ENCODE measurements at places on chromosomes 1 and 21. TPM values are rescaled to one million over a fixed set of nuclear protein-coding genes. Genes with fewer than 3 reads are reported as not detected.

NR1I3 gene
- total RNA-seq: not detected

DNA sequence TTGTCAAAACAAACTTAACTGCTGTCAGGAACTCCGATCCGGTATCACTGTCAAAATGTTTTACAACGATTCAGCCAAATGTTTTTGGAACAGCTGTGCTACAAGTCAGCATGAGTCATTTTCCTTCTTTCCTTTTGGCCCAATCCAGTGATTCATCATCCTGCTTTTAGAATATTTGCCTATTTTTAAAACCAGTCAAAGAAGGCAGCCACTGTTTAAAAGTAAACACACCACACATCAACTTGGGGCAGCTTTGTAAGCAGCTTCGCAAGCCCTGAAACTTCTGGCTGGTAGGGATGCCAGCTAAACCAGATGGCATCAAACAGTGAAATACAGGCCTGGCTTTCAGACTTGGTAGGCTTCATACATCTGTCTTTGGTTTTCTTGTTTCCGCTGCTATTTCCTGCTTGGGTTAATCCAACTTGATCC lies 14.9 kb downstream of the MAP3K7CL start:
- H3K4me1 ChIP-seq: peaks cover 36% of the 10 kb centered on the region
- DNase-seq: no peak
- H3K27ac ChIP-seq: peak overlapping the region; percentile 96
- no peaks in the 10 kb centered on the region for H3K36me3 ChIP-seq
- H3K27me3 ChIP-seq: no peaks in the 10 kb centered on the region

DNA sequence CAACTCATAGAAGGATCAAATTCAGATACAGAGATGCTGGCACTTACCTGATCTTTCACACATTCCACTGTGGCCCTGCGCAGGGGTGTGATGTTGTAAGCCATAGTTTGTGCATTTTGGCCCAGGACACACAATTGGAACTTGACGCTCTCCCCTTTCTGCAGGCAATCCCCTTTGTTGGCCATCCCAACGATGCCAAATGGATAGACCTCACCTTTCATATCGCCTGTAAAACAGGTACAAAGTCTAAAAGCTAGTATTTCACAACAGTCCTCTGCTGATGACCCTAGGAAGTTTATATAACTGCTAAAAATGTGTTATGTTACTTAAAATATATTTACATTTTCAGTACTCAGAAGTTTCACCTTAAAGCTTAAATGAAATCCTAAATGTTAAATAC lies 3.9 kb upstream of the NRAS start:
- no peak overlapping the region for H3K4me3 ChIP-seq
- H3K27me3 ChIP-seq: no peaks in the 10 kb centered on the region
- no peak for DNase-seq

GRCh38 chr1:200247518-200247917 lies 162.3 kb downstream of the ZNF281 start:
- no peak overlapping the region for H3K27ac ChIP-seq
- H3K4me3 ChIP-seq: no peak overlapping the region
- DNase-seq: no peak
- H3K4me1 ChIP-seq: peaks cover 2% of the 10 kb centered on the region

DNA sequence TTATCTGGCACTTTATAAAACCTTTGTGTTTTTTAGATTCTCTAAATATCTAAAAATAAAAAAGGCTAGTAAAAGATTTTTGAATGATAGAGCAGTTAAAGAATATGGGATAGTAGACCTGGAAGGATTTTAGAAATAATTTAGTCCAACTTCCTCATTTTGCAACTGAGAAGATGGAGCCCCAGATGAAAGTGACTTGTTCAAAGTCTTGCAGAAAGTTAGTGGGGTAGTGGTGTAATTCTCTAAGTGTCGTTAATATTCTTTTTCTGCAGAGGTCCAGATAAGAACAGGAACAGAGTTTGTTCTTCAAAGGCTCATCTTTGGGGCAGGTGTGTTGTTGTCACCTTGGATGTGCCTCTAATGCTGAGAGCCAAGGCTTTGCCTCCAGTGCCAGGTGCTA lies 159.5 kb downstream of the DISC1 start:
- H3K4me3 ChIP-seq: no peak overlapping the region
- H3K4me1 ChIP-seq: peaks cover 6% of the 10 kb centered on the region

TMIGD3 gene
- total RNA-seq: not detected

AADACL4 gene
- not detected for total RNA-seq

GRCh38 chr1:228190182-228190581 lies 17.7 kb upstream of the OBSCN start:
- no peak overlapping the region for H3K4me3 ChIP-seq
- H3K27ac ChIP-seq: no peak overlapping the region
- H3K4me1 ChIP-seq: no peaks in the 10 kb centered on the region
- no peaks in the 10 kb centered on the region for H3K27me3 ChIP-seq
- no peak for DNase-seq

- peaks cover 11% of the 10 kb centered on the region for H3K36me3 ChIP-seq
- peak overlapping the region; percentile 95 for H3K27ac ChIP-seq
- peaks cover 73% of the 10 kb centered on the region for H3K4me1 ChIP-seq
These were observed 38.3 kb upstream of the BCL10 start for GRCh38 chr1:85314726-85315125.

LIN28A gene
- not detected for total RNA-seq

- no peak overlapping the region for H3K27ac ChIP-seq
- no peaks in the 10 kb centered on the region for H3K27me3 ChIP-seq
- H3K4me3 ChIP-seq: no peak overlapping the region
- H3K4me1 ChIP-seq: no peaks in the 10 kb centered on the region
- DNase-seq: no peak
These were observed 138.6 kb upstream of the POGK start for GRCh38 chr1:166700696-166701095.

- no peaks in the 10 kb centered on the region for H3K36me3 ChIP-seq
- no peaks in the 10 kb centered on the region for H3K27me3 ChIP-seq
- H3K4me1 ChIP-seq: peaks cover 31% of the 10 kb centered on the region
- no peak overlapping the region for H3K4me3 ChIP-seq
- DNase-seq: no peak
These were observed 31.0 kb downstream of the UBE2T start for GRCh38 chr1:202310746-202311145.

DNA sequence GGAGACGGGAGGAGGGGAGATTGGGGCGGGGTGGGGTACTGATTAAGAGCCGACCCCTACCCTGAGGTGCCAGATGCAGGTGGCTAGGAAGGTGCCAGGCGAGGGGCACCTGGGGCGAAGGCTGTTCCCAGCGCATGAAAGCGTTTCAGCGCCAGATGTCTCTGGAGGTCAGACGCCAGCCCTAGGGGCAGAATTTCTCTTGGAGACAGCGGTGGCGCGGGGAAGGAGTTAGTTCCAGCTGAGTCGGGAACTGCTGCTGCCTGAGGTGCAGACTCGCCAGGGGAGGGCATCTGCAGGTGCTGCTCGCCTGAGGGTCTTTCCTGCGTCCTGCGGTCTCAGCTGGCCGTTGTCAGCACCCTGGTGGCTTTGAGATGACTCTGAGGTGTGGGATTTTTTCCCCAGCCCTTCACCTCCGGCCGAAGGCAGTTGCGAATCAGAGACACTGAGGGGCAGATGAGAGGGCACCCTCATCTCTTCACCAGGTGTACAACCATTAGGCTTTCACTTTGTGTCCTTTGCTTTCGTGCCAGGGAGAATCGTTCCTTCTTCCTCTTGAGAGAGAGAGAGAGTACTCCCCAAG lies 539 bp downstream of the CGN start:
- peak overlapping the region; percentile 75 for H3K4me3 ChIP-seq
- H3K36me3 ChIP-seq: no peaks in the 10 kb centered on the region
- no peak for DNase-seq

PAPPA2 gene
- total RNA-seq: not detected

DNA sequence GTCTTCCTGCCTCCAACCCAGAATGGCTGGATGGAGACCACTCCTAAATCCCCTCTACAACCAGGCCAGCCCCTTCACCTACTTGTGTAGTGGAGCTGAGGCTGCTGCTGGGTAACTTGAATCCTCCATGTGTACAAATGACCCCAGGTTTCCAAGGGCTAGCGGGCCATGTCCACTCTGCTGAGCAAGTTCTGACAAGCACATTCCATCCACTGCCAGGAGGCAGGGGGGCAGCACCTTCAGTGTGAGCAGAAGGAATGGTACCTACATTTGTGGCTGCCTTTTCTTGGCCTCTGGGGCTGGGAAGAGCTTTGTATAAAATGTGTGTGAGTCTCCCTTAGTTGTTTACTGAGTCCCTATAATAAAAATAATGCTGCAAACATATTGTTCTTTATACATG lies 14.5 kb downstream of the KIAA0040 start:
- H3K27ac ChIP-seq: no peak overlapping the region
- DNase-seq: no peak
- H3K27me3 ChIP-seq: no peaks in the 10 kb centered on the region
- no peaks in the 10 kb centered on the region for H3K4me1 ChIP-seq
- no peak overlapping the region for H3K4me3 ChIP-seq
- no peaks in the 10 kb centered on the region for H3K36me3 ChIP-seq

- no peaks in the 10 kb centered on the region for H3K27me3 ChIP-seq
- no peak for DNase-seq
- H3K4me1 ChIP-seq: no peaks in the 10 kb centered on the region
- no peak overlapping the region for H3K27ac ChIP-seq
These were observed 36.5 kb downstream of the PLA2G4A start for GRCh38 chr1:186865253-186865652.

DNA sequence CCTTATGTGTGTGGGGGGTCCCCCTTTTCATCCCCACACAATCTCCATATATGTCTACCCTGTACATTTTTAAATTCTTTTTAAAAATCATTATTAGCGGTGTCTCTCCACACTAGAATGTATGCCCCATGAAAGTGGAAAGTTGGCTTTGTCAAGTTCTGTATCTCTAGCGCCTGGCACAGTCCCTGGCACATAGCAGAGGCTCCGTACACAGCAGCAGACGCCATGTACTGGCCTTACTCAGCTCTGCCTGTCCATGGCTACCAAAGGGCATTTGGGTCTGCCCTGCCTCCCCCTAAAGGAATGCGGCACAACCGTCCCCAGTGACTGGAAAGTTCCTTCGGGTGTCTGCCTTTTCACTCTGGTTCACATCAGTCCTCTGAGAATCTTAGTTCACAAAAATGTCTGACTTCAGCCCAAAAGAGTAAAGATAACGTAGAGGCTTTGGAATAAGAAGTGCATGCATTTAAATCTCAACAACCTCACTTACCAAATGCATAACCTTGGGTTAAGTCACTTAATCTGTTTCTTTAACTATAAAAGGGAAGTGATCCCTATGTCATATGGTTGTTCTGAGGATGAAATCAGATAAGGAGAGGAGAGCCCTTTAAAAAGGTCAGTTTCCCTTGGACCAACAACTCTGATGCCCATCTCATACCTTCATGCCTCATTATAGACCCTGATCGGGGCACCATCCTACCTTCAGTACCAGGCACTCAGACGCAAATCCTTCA lies 61.1 kb downstream of the CD46 start:
- H3K4me1 ChIP-seq: peaks cover 2% of the 10 kb centered on the region
- peak; percentile 69 for DNase-seq
- no peak overlapping the region for H3K27ac ChIP-seq
- H3K36me3 ChIP-seq: peaks cover 12% of the 10 kb centered on the region
- H3K4me3 ChIP-seq: no peak overlapping the region

ANGEL2 gene
- total RNA-seq: 34.7 TPM

DNA sequence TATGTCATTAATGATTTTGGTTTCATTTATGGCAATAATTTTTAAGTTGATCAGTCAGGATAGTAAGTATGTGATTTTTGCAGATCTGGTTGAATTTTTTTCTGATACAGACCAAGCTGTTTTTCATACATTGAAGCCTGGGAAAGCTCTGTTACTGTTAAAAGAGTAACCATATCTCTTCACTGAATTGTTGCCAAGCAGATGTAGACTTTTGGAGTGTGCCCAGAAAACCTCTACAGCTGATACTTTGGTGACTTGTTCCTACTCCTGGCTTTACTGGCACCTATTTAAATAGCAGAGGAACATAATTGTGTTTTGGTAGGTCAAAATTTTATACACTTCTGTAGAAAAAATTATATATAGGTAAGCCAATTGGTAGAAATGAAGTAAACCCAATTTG lies 49.4 kb downstream of the NFIA start:
- no peak for DNase-seq
- H3K4me1 ChIP-seq: peaks cover 25% of the 10 kb centered on the region
- no peak overlapping the region for H3K4me3 ChIP-seq
- H3K27me3 ChIP-seq: no peaks in the 10 kb centered on the region
- H3K27ac ChIP-seq: peak overlapping the region; percentile 79
